Activated CD4-positive, alpha-beta T cell treated with anti-CD3 and anti-CD28 coated beads for 4 hours (primary cell): ENCODE measurements at places on chromosomes 6 and 20.

GRCh38 chr20:50070361-50070760 is 42.6 kb downstream of the UBE2V1 start:
- no peak for DNase-seq

DNA sequence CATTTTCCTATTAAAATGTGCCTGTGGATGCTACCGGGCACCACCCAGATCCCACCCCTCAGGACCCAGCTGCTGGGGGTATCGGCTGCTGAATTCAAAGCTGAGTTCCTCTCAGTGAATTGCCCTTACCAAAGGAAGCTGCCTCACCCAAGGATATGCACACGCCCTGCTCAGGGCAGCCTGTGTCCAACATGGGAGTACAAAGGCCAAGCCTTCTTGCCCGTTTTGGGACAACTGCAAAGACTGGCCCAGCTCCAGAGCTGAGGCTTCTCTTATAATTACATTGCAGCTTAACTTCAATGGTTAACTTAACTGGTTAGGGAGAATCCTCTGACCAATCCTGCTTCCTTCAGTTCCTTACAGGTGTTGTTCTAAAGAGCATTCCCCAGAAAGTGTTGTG is 19.8 kb upstream of the FANCE start:
- DNase-seq, result no peak

GRCh38 chr6:168200571-168201134 is 118.9 kb downstream of the DACT2 start:
- DNase-seq, result no peak

GRCh38 chr6:135145063-135145800 is 35.9 kb upstream of the MYB start:
- peak; percentile 4 for DNase-seq

DNA sequence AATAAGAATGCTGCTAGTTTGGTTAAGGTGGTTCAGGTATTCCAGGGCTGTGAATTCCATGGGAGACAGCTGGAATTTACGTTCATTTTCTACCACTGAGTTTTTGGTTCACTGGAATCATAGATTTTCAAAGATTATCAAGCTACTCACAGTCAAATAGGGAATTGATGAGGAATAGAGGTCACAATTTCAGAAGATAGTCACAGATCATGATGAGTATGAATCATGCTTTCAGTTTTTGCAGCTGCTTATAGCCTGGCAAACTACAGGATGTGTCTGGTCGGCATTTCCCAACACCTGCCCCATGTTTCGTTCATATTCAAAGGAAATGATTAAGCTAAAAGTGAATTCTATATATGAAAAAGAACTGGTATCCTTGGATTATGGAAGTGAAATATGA is 58.7 kb downstream of the BCKDHB start:
- no peak for DNase-seq

- no peak for DNase-seq
These were observed 29.9 kb downstream of the AAR2 start for GRCh38 chr20:36266189-36266588.

DNA sequence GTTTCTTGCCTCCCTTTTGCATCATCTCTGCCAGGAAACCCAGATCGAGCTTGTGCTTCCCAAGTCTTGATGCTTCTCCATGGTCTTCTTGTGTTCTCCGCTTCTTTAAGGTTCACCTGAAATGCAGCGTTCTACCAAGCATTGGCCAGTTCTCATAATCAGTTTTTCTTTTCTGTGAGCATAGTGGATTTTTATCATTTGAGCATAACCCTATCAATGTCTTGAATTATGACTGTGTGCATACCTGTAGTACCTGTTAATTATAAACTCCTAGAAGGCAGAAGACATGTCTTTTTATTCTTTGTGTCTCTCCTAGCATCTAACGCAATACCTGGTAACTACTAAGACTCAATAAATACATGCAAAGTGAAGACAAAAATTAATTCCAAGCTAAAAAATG is 804.4 kb upstream of the FLRT3 start:
- no peak for DNase-seq

- no peak for DNase-seq
These were observed 77.2 kb downstream of the PFDN4 start for GRCh38 chr20:54284928-54285704.

- no peak for DNase-seq
These were observed 127.0 kb upstream of the MAN1A1 start for GRCh38 chr6:119476554-119476953.
